ENCODE measurements at places on chromosomes 12 and 14. TPM values are rescaled to one million over a fixed set of nuclear protein-coding genes. Genes with fewer than 3 reads are reported as not detected.

The UBE3B gene
- total RNA-seq, result 33.2 TPM

The NRL gene
- total RNA-seq, result 2.4 TPM

The ASB2 gene
- 66.6 TPM for total RNA-seq

The PKP2 gene
- not detected for total RNA-seq

The COCH gene
- 0.51 TPM for total RNA-seq

The PMCH gene
- total RNA-seq, result 2.7 TPM

The SPIC gene
- not detected for total RNA-seq

The KRT3 gene
- total RNA-seq, result not detected

The KRT71 gene
- not detected for total RNA-seq

The PTGR2 gene
- total RNA-seq, result 0.71 TPM
